Mucosa of descending colon (tissue), 3 donors: ENCODE measurements at places on chromosomes 1 and 21.

DNA sequence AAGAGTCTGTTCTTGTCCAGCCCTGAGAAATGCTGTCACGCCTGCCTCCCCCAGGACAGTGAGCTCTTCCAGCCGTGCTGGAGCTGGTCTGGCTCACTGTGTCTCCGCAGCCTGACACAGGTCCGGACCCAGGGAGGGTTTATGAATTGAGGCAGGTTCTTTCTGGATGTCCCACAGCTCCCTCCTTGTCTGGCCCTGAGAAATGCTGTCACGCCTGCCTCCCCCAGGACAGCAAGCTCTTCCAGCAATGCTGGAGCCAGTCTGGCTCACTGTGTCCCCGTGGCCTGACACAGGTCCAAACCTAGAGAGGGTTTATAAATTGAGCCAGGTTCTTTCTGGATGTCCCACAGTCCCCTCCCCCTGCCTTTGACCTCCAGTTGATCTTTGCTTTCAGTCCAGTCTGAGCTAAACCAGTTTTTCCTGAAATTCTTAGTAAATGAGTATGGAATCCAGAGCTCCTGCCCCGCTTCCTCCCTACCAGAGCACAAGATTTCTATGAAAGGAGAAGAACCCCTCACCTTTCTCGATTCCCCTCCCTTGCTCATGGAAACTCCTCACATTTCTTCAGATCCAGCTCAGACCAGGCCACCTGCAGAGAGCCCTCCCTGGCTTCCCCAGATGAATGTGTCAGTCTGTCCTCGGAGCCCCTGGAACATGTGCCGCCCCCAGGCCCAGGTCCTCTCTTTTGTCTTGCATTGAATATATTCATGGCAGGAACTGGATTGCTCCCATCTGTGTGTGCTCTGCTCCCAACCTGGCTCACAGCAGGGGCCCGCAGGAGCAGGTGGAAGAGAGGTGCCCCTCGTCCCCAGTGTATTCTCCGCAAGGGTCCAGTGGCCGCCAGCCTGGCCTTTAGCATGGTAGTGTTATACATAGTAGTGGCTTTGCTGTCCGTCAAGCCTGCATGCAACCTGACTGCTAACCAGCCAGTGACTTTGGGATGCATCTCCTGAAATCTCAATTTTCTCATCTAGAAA lies 116.3 kb downstream of the EPHB2 start:
- DNase-seq, result no peak

DNA sequence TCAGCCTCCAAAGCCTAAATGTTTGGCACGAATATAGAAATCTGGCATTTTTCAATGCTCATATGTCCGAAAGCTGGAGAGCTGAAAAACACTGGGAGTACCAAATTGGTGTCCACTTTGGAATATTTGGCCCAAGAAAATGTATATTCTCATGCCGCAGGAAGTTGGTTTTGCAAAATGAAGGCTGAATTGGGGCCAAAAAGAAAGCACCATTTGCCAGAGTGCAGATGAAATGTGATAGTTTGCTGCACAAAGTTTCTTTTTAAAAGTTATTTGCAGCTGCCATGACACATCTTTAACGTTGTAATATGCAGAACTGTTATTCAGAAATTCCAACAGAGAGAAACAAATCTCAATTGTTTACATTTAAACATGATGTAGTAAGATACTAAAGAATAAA lies 124.2 kb upstream of the LYPLAL1 start:
- DNase-seq, result no peak

GRCh38 chr1:172653015-172653709 lies 5.7 kb upstream of the FASLG start:
- no peak for DNase-seq

DNA sequence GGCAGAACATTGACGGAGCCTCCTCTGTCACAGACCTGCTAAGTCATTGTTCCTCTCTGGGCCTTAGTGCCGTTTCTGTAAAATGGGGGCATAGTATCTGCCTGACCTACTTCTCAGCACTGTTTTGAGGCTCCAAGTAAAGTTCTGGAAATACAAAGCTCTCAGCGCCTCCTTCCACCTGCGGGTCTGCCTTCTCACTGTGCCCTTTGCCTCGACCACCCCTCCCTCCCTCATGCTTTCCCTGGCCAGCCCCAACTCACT lies 15.4 kb upstream of the WASF2 start:
- no peak for DNase-seq

GRCh38 chr1:153353226-153353947 lies 4.3 kb upstream of the S100A9 start:
- no peak for DNase-seq
